Activated B cell treated with CpG ODN at 0.5 μM for 24 hours (primary cell): ENCODE measurements at places on chromosomes 13 and 19. TPM values are rescaled to one million over a fixed set of nuclear protein-coding genes. Genes with fewer than 3 reads are reported as not detected.

The TMEM38A gene
- total RNA-seq, result 3.1 and 4.0 TPM in 2 replicates

DNA sequence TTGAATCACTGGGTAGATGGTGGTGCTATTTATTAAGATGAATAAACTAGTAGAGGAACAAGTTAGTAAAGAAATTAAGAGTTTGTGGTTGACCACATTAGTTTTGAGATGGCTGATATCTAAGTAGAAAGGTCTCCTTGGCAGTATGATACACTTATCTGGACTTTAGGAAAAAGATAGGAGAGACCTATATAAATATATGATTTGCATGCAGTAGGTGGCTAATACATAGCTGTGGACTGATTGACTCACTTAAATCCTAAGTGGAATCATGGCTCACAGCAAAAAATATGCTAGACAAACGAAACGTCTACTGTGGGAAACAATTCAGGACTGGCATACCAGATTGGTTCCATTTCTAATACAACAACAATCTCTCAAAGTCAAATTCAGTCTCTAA, 92.0 kb downstream of the CAB39L start:
- H3K36me3 ChIP-seq, result peaks cover 4% of the 10 kb centered on the region
- no peak for DNase-seq
- no peak overlapping the region for H3K4me3 ChIP-seq
- H3K27ac ChIP-seq, result no peak overlapping the region

The HIF3A gene
- not detected in 2 replicates for total RNA-seq

- no peak overlapping the region for H3K27ac ChIP-seq
- peaks cover 1% of the 10 kb centered on the region for H3K36me3 ChIP-seq
- H3K4me3 ChIP-seq, result no peak overlapping the region
- peaks cover 16% of the 10 kb centered on the region for H3K4me1 ChIP-seq
- peaks cover 3% of the 10 kb centered on the region for H3K27me3 ChIP-seq
Measured at GRCh38 chr13:46297361-46297811, 85.7 kb downstream of the LRRC63 start.

DNA sequence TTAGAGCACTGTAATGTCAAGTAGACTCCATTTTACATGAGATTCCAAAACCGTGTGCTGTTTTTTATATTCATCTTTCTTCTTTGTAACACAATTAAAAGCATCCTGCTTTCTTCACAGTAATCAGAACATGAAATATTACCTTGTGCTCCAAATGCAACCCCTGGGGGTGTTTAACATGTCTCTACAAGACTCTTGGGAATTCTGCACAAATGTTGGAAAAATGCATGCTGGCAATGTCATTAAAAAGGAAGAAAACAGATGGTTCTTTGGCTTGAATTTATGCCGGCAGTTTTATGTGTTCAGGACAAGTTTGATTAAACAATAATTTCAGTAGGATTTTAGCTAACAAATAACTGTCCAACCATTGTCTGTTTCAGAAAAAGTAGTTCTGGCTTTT, 159.1 kb downstream of the LIG4 start:
- no peaks in the 10 kb centered on the region for H3K27me3 ChIP-seq
- H3K27ac ChIP-seq, result no peak overlapping the region
- H3K36me3 ChIP-seq, result no peaks in the 10 kb centered on the region
- H3K4me1 ChIP-seq, result no peaks in the 10 kb centered on the region
- DNase-seq, result no peak
- H3K4me3 ChIP-seq, result no peak overlapping the region

DNA sequence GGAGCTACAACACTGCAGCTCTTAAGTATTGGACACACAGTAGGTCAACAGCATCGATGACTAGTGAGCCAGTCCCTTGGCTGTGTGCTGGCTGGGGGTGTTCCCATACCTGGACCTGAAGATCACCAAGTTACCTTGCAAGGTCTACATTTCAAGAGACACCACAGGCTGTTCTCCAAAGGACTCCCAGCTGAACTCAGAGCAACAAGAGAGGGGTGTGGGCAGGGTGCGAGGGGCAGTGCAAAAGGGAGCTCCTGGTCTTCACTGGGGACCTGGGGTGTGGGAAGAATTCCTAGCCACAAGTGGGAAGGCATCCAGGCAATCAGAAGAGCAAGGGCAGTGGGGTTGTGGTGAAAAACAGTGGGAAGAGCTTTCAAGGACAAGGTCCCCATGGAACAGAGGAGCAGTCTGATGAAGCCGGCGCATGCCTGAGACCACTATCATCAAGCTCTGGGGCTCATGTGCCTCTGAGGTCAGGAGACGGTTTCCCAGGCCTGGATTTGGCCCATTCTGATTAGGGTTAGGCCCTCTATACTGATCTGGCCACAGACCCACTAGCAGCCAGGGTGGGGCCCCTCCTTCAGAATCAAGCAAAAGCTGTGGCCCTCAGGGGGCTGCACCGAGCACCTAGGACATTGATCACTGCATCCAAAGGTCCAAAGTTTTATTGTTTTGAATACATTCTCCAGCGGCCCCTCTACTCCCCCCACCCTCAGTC, 4.7 kb upstream of the GSK3A start:
- DNase-seq, result no peak
- peaks cover 41% of the 10 kb centered on the region for H3K4me1 ChIP-seq
- H3K4me3 ChIP-seq, result no peak overlapping the region
- peaks cover 24% of the 10 kb centered on the region for H3K36me3 ChIP-seq
- no peaks in the 10 kb centered on the region for H3K27me3 ChIP-seq

GRCh38 chr13:91313103-91313502, 34.4 kb upstream of the MIR17HG start:
- no peak overlapping the region for H3K4me3 ChIP-seq
- no peak for DNase-seq
- H3K36me3 ChIP-seq, result no peaks in the 10 kb centered on the region

- DNase-seq, result no peak
- no peaks in the 10 kb centered on the region for H3K27me3 ChIP-seq
- no peak overlapping the region for H3K27ac ChIP-seq
- no peak overlapping the region for H3K4me3 ChIP-seq
Measured at GRCh38 chr19:31511696-31512095, 162.5 kb upstream of the TSHZ3 start.

DNA sequence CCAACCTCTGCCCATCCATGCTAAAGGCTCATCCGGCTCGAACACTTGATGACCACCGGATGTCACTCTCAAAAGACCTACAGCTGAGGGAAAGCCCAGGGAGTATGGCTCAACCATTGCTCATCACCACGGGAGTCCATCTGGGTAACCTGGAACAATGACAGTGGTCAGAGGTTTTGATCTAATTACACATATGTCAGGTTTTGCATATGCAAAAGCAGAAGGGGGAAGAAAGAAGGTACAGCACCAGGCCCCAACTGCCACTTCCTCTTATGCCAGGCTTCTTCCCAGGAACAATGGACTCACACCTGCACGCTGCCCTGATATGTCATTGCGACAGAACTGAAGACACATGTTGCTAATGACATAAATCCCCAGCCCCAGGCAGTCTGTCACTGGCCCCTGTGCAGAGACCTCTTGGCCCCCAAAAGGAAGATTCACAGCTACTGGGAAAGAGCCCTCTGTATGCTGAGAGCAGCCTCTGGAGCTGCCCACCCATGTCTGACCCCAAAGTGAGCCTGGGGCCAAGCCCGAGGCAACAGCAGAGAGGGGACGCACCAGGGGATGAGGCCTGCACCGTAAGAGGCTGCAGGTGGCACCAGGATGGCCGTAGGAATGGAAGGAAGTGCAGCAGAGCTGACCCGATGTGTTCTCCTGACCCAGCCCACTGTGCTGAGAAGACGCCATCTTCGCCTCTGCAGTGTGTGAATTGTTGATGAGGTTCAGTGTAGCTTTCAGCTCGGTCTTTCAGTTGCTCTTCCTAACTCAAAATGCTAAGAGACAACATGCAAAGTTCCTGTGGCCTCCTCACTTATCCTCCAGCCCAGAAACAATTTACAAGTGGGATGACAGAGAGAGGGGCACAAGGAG, 26.3 kb downstream of the EPS15L1 start:
- peak overlapping the region; percentile 64 for H3K4me3 ChIP-seq
- no peaks in the 10 kb centered on the region for H3K27me3 ChIP-seq
- peak overlapping the region; percentile 95 for H3K27ac ChIP-seq
- DNase-seq, result peak; percentile 48
- peaks cover 34% of the 10 kb centered on the region for H3K36me3 ChIP-seq
- H3K4me1 ChIP-seq, result peaks cover 99% of the 10 kb centered on the region

The SLC10A2 gene
- not detected in 2 replicates for total RNA-seq

- H3K4me1 ChIP-seq, result no peaks in the 10 kb centered on the region
- DNase-seq, result no peak
- peaks cover 6% of the 10 kb centered on the region for H3K27me3 ChIP-seq
- no peak overlapping the region for H3K4me3 ChIP-seq
- H3K36me3 ChIP-seq, result no peaks in the 10 kb centered on the region
Measured at GRCh38 chr19:776549-776948, 20.7 kb upstream of the PTBP1 start.

DNA sequence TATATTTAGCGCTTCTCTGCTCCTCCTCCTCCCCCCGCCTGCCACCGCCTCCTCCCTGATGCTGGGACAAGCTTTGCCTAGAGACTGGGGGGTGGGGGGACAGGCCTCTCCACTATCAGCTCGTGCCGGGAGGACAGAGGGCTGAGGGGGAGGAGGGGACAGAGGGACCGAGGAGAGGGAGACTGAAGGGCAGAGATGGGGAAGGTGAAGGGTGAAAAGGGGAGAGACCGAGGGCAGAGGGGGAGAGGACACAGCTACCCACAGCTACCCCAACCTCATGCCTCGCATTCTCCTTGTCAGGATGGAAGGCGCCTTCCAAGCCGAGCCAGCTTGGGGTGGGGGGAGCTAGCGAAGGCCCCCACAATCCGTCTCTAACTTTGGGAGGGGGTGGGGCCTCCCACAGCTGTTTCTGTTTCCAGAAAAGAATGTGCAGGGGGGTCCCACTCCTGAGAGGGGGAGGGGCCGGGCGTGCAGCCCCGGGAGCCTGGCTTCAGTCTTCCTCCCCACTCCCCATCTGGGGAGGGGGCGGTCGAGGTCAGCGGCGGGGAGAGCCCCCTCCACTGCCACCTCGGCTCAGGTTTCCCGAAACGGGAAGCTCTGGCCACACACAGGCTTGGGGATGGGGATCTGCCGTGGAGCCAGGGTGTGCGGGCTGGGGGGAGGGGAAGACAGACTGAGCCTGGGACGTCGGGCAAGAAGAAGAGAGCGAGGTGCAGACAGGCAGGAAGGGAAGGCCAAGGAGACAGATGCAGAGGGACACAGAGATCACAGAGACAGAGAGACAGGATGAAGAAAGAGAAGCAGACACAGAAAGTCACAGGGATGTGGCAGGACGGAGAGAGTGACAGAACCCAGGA, 1.6 kb downstream of the DACT3 start:
- no peak overlapping the region for H3K27ac ChIP-seq
- H3K4me3 ChIP-seq, result peak overlapping the region; percentile 42
- no peak for DNase-seq
- H3K27me3 ChIP-seq, result peaks cover 24% of the 10 kb centered on the region

DNA sequence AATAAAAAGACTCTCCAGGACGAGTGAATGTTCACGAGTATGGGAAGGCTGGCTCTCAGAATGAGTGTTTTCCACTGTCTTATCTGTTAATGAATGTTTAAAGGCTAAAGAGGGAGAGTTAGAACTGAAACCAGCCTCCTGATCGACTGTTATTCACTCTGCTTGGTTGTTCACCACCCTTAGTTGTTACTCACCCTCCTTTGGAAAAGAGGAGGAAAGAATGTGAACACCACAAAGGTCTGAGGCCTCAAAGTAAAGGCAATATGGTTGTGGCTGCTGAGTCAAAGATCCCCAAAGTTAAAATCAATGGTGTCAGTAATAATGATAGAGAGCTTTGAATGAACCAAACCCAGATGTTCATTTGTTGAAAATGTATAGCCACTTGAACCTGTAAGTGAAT, 1793.2 kb upstream of the PCDH20 start:
- H3K36me3 ChIP-seq, result no peaks in the 10 kb centered on the region
- no peaks in the 10 kb centered on the region for H3K27me3 ChIP-seq
- no peak overlapping the region for H3K4me3 ChIP-seq
- H3K4me1 ChIP-seq, result no peaks in the 10 kb centered on the region

The OR7A5 gene
- not detected in 2 replicates for total RNA-seq

The PROZ gene
- not detected in 2 replicates for total RNA-seq

DNA sequence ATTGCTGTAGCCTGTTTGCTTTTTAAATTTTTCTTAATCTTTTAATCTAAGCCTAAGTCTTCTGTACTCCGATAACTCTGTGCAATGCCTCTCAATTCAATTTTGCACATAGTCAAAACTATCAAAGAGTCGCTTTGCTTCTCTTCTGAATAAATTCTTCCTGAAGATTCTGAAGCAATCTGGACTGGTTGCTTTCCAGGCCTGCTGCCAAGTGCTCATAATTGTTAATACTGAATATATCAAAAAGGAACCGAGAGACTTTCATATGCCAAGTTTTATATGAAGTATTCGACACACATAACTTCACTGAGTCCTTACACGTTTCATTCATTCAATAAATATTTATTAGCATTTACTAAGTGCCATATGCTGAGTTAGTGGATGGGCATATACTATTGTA, 91.3 kb downstream of the EDNRB start:
- H3K4me3 ChIP-seq, result no peak overlapping the region
- H3K27ac ChIP-seq, result no peak overlapping the region
- no peak for DNase-seq

DNA sequence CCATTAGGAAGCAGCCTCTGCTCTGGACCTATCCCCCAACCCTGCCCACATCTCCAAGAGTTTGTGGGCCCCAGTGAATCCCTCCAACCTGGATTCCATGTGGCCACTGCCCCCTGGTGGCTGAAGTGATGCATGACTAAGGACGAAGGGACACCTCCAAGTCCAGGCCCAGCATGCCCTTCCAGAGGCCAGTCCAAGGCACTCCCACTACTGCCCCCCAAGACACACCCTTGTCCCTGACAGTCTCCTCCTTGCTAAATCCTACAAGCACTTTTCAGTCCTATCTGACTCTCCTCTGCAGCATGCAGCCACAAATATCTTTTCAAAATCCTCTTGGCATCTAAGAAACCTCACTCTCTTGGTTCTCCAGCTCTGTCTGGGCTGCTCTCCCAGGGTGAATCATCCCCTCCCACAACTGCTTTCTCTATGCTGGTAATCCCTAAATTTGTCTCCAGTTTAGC, 33.0 kb downstream of the DEDD2 start:
- H3K4me1 ChIP-seq, result peaks cover 37% of the 10 kb centered on the region
- H3K27me3 ChIP-seq, result peaks cover 13% of the 10 kb centered on the region
- no peaks in the 10 kb centered on the region for H3K36me3 ChIP-seq
- peak overlapping the region; percentile 2 for H3K4me3 ChIP-seq
- peak; percentile 61 for DNase-seq
- H3K27ac ChIP-seq, result peak overlapping the region; percentile 30

DNA sequence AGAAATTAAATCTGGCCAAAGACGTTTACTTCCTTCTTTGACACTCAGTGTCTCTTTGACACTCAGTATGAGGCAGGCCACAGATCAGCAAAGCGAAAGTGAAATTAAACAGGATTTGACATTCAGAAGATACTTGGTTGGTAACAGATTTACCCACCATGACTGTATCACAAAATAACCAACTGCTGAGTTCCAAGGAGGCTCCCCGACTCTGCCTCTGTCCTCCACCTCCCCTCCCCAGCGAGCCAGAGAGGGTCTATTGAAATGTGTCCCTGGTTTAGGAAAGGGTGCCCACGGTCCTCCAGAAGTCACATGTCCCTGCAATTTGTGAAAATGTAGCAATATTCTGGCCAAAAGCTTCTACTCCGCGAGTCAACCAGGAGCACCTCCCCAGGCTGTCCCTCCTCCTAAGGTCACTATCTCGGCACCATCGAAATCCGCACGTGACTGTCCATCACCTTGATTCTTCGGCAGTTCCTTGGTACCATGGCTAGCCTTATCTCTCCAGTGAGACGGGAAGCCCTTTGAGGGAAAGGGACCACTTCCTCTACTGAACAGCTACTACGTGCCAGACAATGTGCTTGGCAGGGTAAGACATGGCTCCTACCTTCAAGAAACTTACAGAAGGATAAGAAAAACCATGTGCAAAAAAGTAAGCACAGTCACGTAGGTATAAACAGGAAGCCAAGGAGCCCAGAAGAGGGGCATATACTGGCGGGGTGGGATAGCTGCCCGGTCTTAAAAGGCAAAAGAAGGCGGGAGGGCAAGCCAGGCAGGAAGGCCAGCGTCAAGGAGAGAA, 1.5 kb downstream of the N4BP2L1 start:
- peak overlapping the region; percentile 92 for H3K4me3 ChIP-seq
- no peaks in the 10 kb centered on the region for H3K27me3 ChIP-seq
- peaks cover 39% of the 10 kb centered on the region for H3K36me3 ChIP-seq
- DNase-seq, result peak; percentile 34
- H3K27ac ChIP-seq, result peak overlapping the region; percentile 98
